ENCODE measurements at places on chromosomes 3 and 15. TPM values are rescaled to one million over a fixed set of nuclear protein-coding genes. Genes with fewer than 3 reads are reported as not detected.

DNA sequence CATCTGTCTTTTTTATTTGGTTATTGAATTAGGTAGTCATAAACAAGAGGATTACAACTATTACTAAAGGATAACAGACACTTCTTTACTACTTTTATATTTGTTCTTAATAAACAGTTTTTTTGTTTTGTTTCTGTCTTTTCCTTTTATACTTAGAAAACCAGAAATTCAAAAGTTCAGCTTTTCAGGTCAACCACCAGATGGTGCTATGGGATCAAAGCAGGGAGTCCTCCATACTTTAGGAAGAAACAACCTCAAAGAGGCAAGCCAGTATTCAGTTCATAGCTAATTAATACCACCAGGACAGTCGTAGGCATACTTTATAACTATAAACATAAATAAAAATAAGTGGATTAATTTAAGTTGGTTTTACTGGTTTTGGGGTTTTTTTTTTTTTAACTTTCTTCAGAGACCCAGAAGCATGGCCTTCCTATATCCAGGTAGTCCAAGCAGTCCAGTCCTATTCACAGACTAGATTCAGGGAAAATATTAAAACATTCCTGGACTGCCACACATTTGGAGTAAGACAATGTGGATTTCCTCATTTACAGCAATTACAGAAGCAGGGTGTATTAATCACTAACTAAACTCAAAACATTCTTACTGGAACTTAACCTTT, 16.0 kb upstream of the EID1 start:
- H3K4me3 ChIP-seq: no peak overlapping the region
- H3K36me3 ChIP-seq: peaks cover 4% of the 10 kb centered on the region
- H3K27ac ChIP-seq: no peak overlapping the region
- DNase-seq: peak; percentile 25
- H3K27me3 ChIP-seq: peaks cover 6% of the 10 kb centered on the region

The PPM1M gene
- total RNA-seq: 59.5 TPM

The GOLGA8R gene
- total RNA-seq: 2.8 TPM

The CHRNB4 gene
- total RNA-seq: not detected

DNA sequence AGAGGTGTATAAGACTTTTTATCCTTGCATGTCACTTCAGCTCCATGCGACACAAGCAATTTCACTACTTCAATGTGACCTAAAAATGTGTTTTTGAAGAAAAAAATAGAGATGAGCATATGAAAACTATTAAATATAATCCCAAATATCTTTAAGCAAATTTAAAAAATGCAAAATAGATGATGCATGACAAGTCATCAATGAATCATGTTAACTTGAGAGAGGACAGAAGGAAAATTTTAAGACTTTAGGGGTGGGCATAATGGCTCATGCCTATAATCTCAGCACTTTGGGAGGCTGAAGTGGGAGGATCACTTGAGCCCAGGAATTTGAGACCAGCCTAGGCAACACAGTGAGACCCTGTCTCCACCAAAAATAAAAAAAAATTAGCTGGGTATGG, 73.3 kb downstream of the ANKRD28 start:
- DNase-seq: no peak
- H3K4me3 ChIP-seq: no peak overlapping the region
- H3K27ac ChIP-seq: no peak overlapping the region
- H3K36me3 ChIP-seq: peaks cover 51% of the 10 kb centered on the region
- no peaks in the 10 kb centered on the region for H3K27me3 ChIP-seq

DNA sequence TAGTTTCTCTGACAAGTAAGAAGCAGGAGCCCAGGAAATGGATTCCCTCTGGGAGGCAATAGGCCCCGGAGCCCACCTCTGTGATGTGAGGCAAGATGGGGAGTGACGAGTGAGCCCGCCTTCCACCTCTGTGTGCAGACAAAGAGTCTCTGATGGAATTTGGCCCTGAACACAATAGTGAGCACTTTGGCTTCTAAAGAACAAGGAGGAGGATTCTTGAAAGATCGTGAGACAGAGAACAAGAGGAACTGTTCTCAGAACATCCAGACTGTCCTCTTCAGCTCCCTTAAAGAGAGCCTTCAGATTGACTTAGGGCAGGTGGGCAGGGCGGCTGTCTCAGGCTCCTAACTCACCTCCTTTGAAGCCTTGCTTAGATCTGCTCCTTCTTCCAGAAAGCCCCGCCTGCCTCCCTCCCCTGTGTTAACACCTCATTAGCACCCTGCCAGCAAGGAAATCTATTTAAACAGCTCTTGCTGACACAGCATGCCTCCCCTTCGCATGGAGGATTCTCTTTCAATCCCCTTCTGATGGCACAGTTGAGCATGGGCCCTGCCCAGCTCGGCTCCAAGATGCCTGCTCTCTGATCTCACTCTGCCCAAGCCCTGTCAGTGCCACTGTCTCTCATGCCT, 430.3 kb downstream of the NTRK3 start:
- H3K4me1 ChIP-seq: no peaks in the 10 kb centered on the region
- peaks cover 2% of the 10 kb centered on the region for H3K27me3 ChIP-seq
- no peaks in the 10 kb centered on the region for H3K36me3 ChIP-seq

DNA sequence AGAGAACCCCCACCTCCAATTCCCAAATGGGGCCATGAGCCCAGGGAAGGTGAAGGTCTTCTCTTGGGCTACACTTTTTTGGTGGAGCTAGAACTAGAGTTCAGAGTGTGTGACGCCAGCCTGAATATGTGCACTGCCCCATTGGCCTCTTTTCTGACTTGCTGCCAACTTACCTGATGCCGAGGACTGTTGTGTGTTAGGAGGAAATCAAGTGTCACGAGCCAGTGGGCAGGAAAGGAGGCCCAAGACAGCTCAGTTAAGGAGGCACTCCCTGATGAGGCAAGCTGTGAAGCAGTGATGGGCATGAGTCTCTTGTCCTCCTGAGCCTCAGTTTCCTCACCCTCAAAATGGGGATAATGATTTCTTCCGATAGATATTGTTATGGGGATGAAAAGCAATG, 107.8 kb downstream of the ANP32A start:
- H3K36me3 ChIP-seq: no peaks in the 10 kb centered on the region
- H3K27me3 ChIP-seq: peaks cover 6% of the 10 kb centered on the region
- H3K4me1 ChIP-seq: no peaks in the 10 kb centered on the region

DNA sequence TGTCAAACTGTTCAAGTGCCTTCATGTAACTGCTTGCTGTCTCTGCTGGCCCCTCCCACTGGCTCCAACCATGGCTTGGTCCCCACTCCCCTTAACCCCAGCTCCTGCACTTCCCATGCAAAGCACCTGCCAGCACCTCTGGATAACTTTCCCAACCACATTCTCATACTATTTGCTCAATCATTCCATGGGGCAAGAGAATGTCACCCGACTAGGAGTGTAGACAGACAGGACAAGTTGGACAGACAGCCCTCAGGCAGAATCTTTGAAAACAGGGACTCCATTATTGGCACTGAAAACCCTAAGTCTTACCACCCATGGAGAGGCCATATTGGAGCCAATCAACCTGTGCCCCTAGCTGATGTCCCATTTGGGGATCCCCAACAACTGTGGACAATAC, 246.5 kb downstream of the RPLP1 start:
- H3K4me3 ChIP-seq: no peak overlapping the region
- no peak for DNase-seq
- H3K27me3 ChIP-seq: peaks cover 21% of the 10 kb centered on the region
- H3K27ac ChIP-seq: no peak overlapping the region
- peaks cover 2% of the 10 kb centered on the region for H3K36me3 ChIP-seq

The SAXO2 gene
- total RNA-seq: 0.57 TPM

The NMNAT3 gene
- 1.2 TPM for total RNA-seq

DNA sequence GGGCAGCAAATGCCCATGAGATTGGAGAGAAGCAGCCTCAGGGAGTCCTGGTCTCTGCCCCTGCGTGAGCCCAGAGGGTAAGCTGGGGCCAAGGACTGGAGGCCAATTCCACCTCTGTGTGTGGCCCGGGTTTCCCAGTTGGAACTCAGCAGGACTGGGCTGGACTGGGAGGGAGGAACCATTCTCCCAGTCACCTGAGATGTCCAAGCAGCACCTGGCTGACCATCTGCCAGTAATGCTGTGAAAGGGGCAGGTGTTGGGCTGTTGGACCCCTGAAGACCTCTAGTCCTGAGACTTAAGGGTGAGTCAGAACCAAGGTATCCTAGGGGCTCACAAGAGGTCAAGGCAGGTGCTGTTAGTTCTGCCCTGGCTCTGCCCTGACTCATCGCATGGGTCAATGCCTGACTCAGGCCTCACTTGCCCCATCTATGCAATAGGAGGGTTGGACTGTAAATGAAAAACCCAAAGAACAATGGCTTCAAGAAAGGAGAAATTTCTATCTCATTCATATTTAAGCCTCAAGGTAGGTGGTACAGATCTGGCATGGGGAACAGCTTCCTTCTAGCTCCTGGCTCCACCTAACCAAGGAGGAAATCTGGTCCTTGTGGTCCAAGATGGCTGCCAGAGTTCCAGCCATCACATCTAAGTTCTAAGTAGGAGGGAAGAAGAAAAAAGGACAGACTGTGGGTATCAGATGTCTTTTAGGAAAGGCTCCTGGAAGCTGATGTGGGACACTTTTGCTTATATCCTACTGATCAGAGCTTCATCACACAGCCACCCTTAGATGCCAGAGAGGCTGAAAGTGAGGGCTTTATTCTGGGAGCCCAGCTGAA, 111.3 kb downstream of the FBLN2 start:
- H3K4me3 ChIP-seq: no peak overlapping the region
- H3K4me1 ChIP-seq: no peaks in the 10 kb centered on the region
- H3K27me3 ChIP-seq: peaks cover 22% of the 10 kb centered on the region
- H3K27ac ChIP-seq: no peak overlapping the region
- no peaks in the 10 kb centered on the region for H3K36me3 ChIP-seq

- peaks cover 9% of the 10 kb centered on the region for H3K36me3 ChIP-seq
- H3K4me3 ChIP-seq: peak overlapping the region; percentile 37
- H3K27ac ChIP-seq: peak overlapping the region; percentile 83
Measured at GRCh38 chr15:65916664-65917406, 47.5 kb downstream of the RAB11A start.

The PTX3 gene
- not detected for total RNA-seq

The CXCR6 gene
- total RNA-seq: 27.9 TPM

DNA sequence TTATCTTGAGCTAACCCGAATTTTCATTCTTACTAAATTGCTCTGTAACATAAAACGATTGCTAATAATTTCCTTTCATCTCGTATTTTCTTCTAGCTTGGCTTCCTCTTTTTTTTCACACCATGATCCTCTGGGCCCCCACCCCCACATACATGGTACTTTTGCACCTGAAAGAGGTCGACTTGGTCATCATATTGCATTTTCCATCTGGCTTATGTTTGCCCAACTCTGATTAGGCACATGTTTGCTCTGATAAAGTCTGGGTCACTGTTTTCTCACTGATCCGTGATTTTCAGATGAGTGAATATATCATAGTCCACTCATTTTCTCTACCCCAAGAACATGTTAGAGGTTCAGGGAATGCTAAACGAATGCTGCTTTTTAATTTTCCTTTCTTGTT, 49.5 kb downstream of the ARRDC4 start:
- no peaks in the 10 kb centered on the region for H3K36me3 ChIP-seq
- H3K4me3 ChIP-seq: no peak overlapping the region
- H3K27ac ChIP-seq: no peak overlapping the region
- no peaks in the 10 kb centered on the region for H3K4me1 ChIP-seq
- H3K27me3 ChIP-seq: peaks cover 13% of the 10 kb centered on the region

The NCKIPSD gene
- total RNA-seq: 45.5 TPM

The NR1I2 gene
- not detected for total RNA-seq

GRCh38 chr15:62515696-62516395, 350.8 kb upstream of the C2CD4B start:
- H3K27ac ChIP-seq: no peak overlapping the region
- DNase-seq: no peak
- no peak overlapping the region for H3K4me3 ChIP-seq
- H3K4me1 ChIP-seq: no peaks in the 10 kb centered on the region
- no peaks in the 10 kb centered on the region for H3K36me3 ChIP-seq
- peaks cover 14% of the 10 kb centered on the region for H3K27me3 ChIP-seq

The SLC35G2 gene
- total RNA-seq: 3.0 TPM

DNA sequence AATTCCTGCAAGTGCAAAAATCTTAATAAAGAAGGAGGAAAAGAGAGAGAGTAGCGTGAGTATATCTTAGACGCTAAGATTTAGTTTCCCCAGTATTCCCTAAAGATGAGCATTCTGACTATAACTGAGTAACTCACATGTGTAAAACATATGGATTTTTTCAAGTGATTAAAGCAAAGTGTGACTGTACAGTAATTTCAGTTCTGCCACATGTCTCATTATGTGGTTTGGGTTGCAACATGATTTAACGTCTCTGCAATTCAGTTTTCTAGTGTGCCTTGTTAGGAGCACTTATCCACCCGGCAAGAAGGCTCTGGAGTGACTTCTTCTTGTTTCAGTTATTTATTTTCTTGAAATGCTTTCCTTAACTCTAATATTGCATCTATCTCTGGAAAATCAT, 514.1 kb downstream of the ROBO1 start:
- DNase-seq: no peak
- H3K27me3 ChIP-seq: no peaks in the 10 kb centered on the region
- H3K27ac ChIP-seq: no peak overlapping the region
- H3K4me3 ChIP-seq: no peak overlapping the region

DNA sequence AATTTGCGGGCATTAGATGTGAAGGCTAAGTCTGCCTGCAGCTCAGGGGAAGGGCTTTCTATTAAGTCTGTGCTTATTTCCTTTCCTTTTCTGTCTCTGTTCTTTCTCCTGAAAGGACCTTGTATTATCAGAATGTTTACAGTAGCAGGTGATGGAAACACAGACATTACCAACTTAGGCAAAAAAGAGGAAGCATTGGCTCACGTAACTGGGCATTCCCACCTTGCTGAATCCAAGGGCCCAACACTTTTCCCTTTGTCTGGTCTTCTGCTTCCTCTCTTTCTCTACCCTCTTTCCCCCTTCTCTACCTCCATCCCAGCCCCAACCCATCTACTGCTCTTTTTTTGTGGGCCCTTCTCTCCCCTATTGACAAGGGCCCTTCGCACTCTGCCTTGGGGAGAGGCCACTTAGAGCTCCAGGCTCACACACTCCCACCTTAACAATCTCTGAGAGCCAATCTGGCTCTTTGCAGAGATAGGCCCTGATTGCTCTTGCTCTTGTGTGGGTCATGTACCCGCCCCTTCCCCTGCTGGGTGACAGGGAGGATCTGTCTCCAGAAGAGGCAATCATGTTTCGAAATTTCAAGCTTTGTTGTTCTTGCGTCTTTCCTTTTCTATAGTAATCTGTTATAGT, 35.0 kb downstream of the ACAA1 start:
- peaks cover 23% of the 10 kb centered on the region for H3K27me3 ChIP-seq
- H3K4me1 ChIP-seq: no peaks in the 10 kb centered on the region
- H3K4me3 ChIP-seq: no peak overlapping the region
- H3K36me3 ChIP-seq: no peaks in the 10 kb centered on the region

DNA sequence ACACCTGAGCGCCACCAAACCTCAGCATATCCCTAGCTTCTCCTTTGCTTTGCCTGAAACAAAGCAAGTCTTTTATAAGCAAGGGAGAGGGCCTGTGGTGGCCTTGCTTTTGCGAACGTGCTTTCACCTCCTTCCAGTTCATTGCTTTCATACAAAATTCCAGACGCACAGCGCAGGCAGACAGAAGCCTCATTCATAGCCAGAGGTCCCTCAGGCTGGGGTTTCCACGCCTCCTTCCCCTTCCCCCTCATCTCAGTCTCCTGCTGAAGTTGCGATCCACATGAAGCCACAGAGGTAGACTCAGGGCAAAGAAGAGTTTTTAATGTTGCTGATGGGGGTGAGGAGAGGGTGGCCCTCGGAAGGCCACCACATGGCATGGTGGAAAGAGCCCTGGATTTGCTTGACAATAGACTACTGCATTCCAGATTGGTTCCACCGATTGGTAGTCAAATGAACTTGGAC, 59.4 kb upstream of the FLNB start:
- H3K27ac ChIP-seq: no peak overlapping the region
- peaks cover 1% of the 10 kb centered on the region for H3K27me3 ChIP-seq
- no peaks in the 10 kb centered on the region for H3K4me1 ChIP-seq
- no peak for DNase-seq
- H3K4me3 ChIP-seq: no peak overlapping the region
- no peaks in the 10 kb centered on the region for H3K36me3 ChIP-seq
